ENCODE measurements at places on chromosomes 4 and X. TPM values are rescaled to one million over a fixed set of nuclear protein-coding genes. Genes with fewer than 3 reads are reported as not detected.

DNA sequence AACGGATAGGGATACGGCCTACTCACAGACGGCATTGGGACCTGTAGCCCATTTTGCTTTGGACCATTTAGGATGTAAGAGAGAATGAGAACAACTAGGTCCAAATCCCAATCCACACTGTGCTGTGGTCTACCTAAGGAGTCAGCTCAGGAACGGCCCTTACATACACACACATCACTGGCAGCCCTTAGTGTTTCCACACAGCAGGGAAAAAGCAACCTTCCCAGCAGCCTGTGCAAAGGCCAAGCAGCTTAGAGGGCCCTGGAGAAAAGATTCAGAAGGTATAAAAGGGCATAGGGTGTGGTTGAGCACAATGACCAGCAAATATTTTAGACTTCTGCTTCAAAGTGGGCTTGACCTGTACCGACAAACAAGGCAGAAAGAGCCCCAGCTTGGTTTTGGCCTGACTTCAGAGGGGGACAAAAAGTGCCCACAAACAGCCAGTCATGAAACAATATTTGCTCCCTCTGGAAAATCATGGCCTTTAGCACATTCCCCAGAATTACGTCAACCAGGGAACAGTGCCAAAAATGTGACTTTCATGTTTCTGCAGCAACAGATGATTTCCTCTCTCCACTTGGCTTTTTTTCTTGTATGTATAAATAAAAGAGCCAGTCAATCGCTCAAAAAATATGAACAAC is 359.5 kb upstream of the FGF16 start:
- H3K4me3 ChIP-seq: no peak overlapping the region
- H3K36me3 ChIP-seq: no peaks in the 10 kb centered on the region
- DNase-seq: no peak
- H3K27ac ChIP-seq: no peak overlapping the region
- no peaks in the 10 kb centered on the region for H3K4me1 ChIP-seq

GRCh38 chrX:110055616-110056015 is 52.7 kb downstream of the TMEM164 start:
- no peaks in the 10 kb centered on the region for H3K27me3 ChIP-seq
- no peaks in the 10 kb centered on the region for H3K4me1 ChIP-seq
- DNase-seq: no peak
- H3K27ac ChIP-seq: no peak overlapping the region

Gene HNRNPH2
- total RNA-seq: 40.1 TPM

GRCh38 chr4:138595731-138596460 is 353.7 kb upstream of the SLC7A11 start:
- no peaks in the 10 kb centered on the region for H3K4me1 ChIP-seq
- no peaks in the 10 kb centered on the region for H3K27me3 ChIP-seq
- no peak overlapping the region for H3K4me3 ChIP-seq

Data from CD4-positive, alpha-beta memory T cell (primary cell).